ENCODE measurements at places on chromosomes 5 and 9.
A peak's percentile ranks its signal among the peaks of the same experiment; 100 is the strongest.

GRCh38 chr5:56543441-56544388 is 271.6 kb upstream of the MAP3K1 start:
- DNase-seq, result no peak

- DNase-seq, result no peak
Measured at GRCh38 chr5:443239-444151, 519 bp downstream of the EXOC3 start.

- no peak for DNase-seq
Measured at GRCh38 chr5:124599028-124599973, 147.1 kb downstream of the ZNF608 start.

GRCh38 chr5:13932561-13932960 is 11.9 kb downstream of the DNAH5 start:
- DNase-seq, result no peak

GRCh38 chr9:88773627-88774244 is 217.5 kb upstream of the S1PR3 start:
- no peak for DNase-seq

DNA sequence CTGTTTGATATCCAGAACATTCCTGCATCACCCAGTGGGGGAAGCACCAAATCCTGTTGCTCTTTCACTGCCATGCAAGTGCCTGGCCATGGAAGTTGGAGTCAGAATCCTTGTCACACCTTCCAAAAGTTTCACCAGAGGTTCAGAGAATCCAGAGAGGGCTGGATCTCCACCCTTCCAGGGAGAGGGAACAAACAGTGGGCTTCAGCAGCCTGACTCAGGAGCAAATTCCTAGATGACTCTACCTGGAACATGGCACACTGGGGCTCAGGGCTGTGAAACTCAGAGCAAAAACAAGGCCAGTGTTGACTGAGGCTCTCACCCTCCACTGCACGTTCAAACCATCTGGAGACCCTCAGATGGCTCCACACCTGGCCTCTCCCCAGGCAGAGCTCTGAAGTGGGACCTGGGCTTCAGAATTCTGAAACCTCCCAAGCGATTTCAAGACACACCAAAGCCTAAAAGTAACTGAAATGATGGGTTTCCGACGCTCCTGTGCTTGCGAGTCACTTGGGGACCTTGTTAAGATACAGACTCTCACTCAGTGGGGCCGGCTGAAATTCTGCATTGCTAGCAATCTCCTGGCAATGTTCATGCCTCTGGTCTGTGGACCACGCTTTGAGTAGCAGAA is 205.9 kb downstream of the AUH start:
- no peak for DNase-seq

DNA sequence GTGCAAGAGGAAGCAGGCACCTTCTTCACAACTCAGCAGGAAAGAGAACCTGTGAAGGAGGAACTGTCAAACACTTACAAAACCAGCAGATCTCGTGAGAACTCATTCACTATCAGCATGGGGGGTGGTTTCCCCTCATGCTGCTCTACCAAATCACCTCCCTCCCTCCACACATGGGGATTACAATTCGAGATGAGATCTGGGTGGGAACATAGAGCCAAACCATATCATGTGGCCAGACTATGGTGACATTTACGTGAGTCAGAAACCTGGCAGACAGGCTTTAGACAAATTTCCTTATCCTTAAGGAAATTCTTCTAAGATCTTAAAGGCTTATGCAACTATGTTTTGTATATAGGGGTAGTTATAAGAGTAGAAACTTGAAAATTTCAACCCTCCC is 8.7 kb upstream of the AOPEP start:
- no peak for DNase-seq

- peak; percentile 56 for DNase-seq
Measured at GRCh38 chr5:123785162-123786071, 273.4 kb downstream of the CSNK1G3 start.

DNA sequence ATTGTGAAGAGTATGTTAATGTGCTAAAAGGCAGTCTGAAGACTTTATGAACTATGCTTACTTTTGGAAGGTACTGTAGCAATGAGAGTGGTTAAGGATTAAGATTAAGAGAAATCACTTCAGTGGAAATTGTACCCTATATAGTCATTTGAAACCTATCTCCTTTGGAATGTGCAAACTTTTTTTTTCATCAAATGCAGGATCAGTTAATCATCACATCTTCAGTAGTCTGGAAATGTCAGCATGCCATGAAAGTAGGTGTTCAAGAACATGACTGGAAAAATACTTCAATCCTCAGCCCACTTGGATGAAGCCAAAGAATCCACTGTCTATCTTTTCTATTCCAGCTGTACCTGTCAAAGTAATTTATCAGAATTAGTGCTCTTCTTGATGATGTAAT is 157.8 kb upstream of the TMEM161B start:
- DNase-seq, result no peak

- DNase-seq, result no peak
Measured at GRCh38 chr5:34022121-34022705, 14.4 kb upstream of the AMACR start.

DNA sequence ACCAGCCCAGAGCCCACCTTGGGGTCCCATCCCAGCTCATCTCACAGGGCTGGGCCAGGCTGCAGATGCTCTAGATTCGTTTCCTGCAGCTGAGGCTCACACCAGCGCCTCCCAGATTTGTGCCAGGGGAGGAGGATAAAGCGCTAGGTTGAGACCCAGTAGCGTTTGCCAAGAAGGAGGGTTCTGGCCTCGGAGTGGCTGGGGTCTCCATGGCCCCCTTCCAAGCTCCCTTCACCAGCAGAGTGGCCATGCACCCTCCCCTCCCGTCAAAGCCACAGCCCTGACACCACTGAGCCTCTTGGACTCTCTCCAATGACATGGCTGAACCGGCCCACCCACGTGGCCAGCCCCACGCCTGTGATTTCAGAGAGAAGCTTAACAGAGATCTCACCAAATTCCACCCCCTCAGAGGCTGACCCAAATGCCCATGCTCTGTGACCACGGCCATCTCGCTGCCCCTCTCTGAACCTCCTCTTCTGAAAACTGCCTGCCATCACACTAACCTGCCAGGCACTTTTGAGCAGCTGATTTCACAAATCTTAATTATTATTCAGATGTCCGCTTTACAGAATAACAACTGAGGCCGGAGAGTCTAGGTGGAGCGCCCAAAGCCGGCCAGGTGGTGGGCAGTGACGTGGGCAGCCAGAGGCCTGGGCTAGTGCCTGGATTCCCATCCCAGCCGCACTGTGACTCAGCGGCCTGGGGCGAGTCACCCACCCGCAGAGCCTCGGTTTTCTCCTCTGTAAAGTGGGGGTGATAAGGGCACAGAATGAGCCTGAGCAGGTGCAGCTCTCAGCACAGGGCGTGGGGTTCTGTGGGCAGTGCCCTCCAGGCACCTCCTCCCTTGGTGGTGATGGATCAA is 155.7 kb downstream of the C9orf50 start:
- DNase-seq, result no peak

- no peak for DNase-seq
Measured at GRCh38 chr5:109866051-109866450, 176.3 kb downstream of the MAN2A1 start.

DNA sequence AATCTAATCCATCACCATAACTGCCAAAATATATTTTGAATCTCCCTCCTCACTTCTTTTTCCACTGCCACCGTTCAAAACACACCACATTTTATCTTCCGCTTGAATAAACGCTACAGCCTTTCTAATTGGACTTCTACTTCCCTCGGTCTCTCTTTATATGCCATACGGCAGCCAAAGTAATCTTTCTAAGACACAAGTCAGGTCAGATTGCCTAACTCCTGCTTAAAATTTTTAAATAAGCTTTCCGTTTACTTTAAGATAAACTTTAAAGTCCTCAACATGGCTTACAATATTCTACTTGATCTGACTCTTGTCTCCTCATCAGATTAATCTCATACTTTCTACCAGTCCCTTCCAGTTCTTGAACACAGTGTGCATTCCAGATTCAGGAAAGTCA is 9.7 kb downstream of the AFF4 start:
- DNase-seq, result no peak

DNA sequence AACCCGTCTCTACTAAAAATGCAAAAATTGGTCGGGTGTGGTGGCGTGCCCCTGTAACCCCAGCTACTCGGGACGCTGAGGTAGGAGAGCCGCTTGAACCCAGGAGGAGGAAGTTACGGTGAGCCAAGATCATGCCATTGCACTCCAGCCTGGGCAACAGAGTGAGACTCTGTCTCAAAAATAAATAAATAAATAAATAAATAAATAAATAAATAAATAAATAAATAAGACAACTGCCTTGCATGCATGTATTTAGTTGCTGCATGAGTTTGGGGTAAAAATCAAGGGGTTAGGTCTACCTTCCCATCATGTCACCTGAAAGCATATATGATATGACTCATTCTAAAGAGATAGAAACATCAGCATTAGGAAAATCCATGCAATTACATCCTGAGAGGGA is 254.0 kb downstream of the ADAMTSL1 start:
- no peak for DNase-seq

- no peak for DNase-seq
Measured at GRCh38 chr9:117076571-117077290, 338.1 kb downstream of the ASTN2 start.

- no peak for DNase-seq
Measured at GRCh38 chr5:153654504-153655200, 164.2 kb downstream of the GRIA1 start.

DNA sequence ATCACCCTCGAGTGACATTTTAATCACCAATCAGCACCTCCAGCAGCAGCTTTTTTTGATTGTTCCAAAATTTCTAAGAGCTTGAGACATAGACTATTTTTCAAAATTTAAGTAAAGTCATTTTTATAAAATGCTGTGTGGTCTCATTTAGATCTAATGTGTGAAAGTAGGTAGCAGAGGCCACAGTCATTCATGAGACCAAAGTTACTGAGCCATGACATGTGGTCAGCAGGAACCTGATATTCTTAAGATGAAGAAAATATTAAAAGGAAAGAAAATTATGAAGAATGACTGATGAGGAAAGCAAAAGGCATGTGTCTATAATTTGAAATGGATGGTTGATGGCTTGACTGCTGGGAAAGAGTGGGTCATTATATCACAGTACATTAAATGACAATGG is 7.2 kb downstream of the FREM1 start:
- DNase-seq, result no peak

- DNase-seq, result peak; percentile 14
Measured at GRCh38 chr5:92605591-92605990, 975.4 kb downstream of the NR2F1-AS1 start.

GRCh38 chr5:134541736-134542376 is 16.4 kb downstream of the JADE2 start:
- DNase-seq, result no peak

- DNase-seq, result no peak
Measured at GRCh38 chr5:55668356-55668755, 43.8 kb downstream of the SLC38A9 start.

GRCh38 chr5:53963958-53964357 is 346.4 kb downstream of the ARL15 start:
- DNase-seq, result no peak

GRCh38 chr5:42270771-42271170 is 152.5 kb upstream of the GHR start:
- no peak for DNase-seq

DNA sequence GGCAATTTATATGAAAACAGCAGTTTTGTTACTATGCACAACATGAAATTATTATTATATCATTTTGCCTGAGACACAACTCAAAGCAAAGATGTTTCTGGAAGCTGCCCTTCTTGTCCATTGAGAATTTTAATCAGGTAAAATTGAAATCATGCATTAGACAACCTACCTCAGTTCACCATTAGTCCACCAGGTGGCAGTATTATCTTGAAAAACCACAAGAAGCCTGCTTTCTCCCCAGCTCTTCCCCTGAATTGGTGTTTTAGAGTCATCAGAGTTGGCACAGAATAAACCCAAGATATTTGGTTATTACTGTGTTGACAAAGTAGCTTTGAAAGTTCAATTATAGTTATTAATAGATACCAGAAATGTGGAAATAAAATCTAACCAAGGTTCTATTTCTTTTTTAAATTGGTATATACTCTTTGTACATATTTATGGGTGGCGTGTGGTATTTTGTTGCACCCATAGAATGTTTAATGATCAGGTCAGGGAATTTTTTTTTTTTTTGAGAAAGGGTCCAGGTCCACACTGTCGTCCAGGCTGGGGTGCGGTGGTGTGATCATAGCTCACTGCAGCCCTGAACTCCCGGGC is 25.7 kb downstream of the UTP15 start:
- peak; percentile 74 for DNase-seq

GRCh38 chr9:3508078-3508431 is 17.7 kb downstream of the RFX3 start:
- no peak for DNase-seq

DNA sequence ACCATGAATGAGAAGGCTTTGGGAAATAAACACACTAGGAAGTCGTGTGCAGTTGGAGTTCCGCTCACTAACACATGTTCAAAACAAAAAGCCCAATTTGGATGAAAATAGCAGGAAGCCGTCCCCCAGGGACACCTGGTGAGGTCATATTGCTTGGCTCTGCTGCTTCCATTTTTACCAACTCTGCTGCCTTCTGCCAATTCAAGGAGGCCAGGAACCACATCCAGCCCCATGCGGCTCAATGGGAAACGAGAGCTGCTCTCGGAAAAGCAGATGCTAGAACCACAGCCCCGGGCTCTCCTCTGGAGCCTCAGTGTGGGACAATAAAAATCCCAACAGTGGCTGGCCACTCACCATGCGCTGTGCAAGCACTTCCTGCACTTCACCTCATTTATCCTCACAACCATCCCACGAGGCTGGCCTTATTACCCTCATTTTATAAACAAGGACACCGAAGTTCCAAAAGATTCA is 13.4 kb downstream of the ADAM19 start:
- peak; percentile 77 for DNase-seq

- no peak for DNase-seq
Measured at GRCh38 chr9:134210908-134211810, 46.8 kb upstream of the RNU6ATAC start.

DNA sequence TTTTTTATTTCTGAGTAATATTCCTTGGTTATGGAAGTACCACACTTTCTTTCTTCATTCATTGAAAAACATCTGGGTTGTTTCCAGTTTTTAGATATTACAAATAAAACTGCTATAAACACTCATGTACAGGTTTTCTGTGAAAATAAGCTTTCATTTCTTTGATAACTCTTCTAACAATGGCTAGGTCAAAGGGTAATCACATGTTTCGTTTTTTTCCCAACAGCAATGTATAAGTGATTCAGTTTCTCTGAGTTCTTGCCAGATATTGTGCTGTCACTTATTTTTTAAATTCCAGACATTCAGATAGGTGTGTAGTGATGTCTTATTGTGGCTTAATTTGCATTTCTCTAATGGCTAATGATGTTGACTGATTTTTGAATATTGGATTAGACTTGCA is 16.7 kb upstream of the TNPO1 start:
- no peak for DNase-seq

- no peak for DNase-seq
Measured at GRCh38 chr9:4620881-4621555, 41.1 kb upstream of the PLPP6 start.

DNA sequence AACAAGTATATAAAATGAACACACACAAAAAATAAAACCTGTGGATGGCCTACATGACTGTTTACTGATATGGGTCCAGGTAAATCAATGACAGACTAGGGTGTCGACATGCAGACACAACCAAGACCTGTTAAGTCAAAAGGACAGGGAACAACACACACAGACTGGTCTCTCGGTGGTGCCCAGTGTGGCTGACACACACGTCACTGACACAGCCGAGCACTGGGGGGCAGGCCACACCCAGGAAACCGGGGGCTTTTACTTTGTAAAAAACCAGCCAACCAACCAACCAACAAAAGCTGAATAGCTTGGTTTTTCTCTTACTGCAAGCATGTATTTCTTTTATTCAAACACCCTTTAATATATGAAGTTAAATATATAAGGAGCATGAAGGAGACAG is 5.0 kb downstream of the FAM163B start:
- no peak for DNase-seq

All from AG09319 (cell line).